ENCODE measurements at places on chromosomes 5 and 9.

GRCh38 chr5:107449369-107449768 is 221.4 kb downstream of the EFNA5 start:
- no peak for DNase-seq

DNA sequence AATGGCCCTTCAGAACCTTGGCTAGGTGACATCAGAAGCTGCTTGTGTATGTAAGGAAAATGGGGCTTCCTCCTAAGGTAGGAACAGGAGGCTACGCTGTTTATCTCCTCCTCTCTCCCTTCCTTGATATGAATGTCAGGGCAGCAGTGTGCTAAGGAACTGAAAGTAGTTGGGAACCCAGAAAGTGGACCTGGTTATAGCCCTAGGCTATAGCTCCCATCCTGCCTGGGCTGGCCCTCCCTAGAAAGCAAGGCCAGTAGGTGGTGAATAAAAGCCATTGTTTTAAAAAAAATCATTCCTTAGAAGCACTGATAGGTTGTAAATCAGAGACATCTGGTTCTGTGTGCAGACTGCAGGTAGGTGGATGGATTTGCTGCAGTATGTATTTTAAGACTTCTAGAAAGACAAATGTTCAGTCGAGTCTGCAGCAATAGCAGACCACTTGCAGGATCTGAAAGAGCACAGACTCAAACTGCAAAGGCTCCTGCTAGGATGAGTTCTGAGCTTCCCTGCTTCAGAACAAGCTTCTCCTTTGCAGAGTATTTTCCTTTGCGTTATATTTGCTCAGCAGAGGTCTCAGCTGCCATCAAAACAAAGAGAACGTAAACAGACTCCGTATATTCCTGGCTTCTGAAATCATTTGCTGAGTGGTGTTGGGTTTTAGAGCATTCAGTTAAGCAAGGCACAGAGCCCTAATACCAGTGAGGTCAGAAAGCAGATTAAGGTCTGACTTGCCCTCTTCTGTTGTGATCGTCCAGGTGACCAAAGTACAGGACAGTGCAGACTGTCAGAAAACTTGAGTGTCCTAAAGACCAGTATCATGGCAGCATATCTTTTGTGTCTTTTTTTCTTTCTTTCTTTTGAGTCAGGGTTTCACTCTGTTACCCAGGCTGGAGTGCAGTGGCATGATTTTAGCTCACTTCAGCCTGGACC is 20.1 kb upstream of the CFAP157 start:
- no peak for DNase-seq

DNA sequence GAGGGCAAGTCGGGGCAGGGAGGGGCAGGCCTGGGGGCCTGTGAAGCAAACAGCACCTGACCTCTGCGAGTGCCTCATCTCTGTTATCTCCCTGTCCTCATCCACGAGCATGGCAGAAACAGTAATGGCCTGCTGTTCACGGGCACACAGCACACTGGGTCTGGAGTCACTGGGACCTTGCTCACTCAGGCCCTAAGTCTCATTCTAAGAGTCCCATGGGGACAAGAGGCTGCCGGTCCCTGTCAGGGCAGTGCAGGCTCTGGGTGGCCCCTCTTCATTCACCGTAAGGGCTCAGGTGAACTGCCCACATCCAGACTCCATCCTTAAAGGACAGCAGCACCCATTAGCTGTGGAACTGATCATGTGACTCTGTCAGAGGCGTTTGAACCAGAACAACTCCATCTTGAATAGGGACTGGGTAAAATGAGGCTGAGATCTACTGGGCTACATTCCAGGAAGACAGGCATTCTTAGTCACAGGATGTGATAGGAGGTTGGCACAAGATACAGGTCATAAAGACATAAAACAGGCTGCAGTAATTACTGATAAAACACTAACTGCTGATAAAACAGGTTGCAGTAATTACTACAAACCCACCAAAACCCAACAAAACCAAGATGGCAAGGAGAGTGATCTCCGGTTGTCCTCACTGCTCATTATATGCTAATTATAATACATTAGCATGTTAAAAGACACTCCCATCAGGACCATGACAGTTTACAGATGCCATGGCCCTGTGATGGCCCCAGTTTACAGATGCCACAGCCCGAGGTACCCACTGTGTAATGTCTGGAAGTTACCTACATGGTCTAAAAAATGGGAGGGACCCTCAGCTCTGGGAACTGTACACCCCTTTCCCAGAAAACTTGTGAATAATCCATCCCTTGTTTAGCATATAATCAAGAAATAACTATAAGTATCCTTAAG is 28.7 kb downstream of the BICD2 start:
- no peak for DNase-seq

- no peak for DNase-seq
Observed at GRCh38 chr5:164059471-164059870, 554.1 kb downstream of the MAT2B start.

DNA sequence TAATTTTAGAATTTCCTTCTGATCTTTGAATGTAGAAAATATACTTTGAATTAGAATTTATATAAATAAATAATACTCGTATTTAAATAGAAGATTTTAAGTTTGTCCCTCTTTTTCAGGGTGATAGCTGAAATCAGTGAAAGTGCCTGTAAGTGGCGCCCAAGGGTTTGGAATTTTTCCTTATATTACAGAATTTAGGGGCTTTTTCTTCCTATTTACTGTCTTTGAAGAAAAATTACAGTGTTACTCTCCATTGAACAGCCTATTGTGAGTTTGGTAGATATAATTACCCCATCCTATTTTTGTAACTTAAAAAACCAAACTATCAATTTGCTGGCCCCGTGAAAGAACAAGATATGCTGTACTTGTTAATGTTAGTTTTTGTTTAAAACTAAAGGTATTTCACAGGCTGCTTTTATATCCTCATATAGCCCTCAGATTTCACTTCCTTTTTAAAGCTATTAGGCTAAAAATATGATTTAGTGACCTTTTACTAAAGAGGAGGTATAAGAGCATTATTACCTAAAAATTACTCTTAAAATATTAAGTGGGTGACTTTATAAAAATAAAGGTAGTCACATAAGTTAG is 3.2 kb downstream of the MAP3K1 start:
- no peak for DNase-seq

All from 8988T (cell line).